Posterior vena cava (tissue), 2 donors: ENCODE measurements at places on chromosomes 3 and 15. TPM values are rescaled to one million over a fixed set of nuclear protein-coding genes. Genes with fewer than 3 reads are reported as not detected.

STX19 gene
- not detected for total RNA-seq

STRC gene
- total RNA-seq, result 0.56 TPM

GRCh38 chr3:113847664-113848461 lies 9.3 kb downstream of the GRAMD1C start:
- DNase-seq, result no peak

- DNase-seq, result no peak
Measured at GRCh38 chr15:63913786-63914315, 80.1 kb upstream of the HERC1 start.

GRCh38 chr3:62723914-62724217 lies 151.3 kb downstream of the CADPS start:
- DNase-seq, result no peak

GRCh38 chr15:75900577-75900976 lies 3.1 kb upstream of the FBXO22 start:
- no peak for DNase-seq
